Skeletal muscle cell (primary cell): ENCODE measurements at places on chromosomes 4 and X.

- DNase-seq = peak; percentile 10
Measured at GRCh38 chr4:41678086-41678816, 70.3 kb downstream of the PHOX2B start.

DNA sequence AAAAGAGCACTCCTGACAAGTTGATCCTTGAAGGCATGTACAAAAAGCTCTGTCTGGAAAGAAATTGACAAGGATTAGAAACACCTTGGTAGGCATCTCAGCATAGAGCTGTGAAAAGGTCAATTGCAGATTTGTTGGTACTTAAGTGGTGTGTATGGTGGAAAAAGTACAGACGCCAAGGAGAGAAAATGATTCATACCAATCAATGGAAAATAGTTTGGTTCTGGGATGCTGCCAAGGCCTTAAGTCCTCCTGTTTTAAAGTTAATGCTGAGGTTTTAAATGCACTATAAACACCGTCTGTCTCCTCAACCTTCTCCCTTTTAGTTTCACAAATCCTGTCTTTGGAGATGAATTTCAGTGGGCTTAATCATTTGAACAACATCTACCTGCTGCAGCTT is 524.1 kb downstream of the IL15 start:
- no peak for DNase-seq

GRCh38 chr4:5162909-5163508 is 111.7 kb downstream of the STK32B start:
- no peak for DNase-seq

- no peak for DNase-seq
Measured at GRCh38 chr4:89493367-89493766, 185.8 kb upstream of the GPRIN3 start.

DNA sequence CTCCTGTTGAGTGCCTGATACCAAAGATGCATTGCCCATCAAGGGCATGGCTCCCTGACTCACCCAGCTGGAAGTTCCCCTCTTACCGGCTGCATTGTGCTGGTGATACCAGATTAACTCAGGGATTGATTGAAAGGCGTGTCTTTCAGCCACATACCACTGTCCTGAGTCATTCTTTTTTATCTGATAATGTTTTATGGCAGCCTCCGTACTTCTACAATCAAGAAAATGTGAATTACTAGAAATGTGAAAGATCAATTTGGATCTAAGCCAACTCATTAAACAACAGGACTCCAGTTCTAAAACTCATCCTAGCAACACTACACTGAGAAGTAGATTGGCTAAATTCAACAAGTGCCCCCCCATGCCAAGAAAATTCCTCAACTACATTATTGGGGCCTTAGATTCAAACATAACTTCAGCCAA is 40.0 kb downstream of the TXK start:
- no peak for DNase-seq

DNA sequence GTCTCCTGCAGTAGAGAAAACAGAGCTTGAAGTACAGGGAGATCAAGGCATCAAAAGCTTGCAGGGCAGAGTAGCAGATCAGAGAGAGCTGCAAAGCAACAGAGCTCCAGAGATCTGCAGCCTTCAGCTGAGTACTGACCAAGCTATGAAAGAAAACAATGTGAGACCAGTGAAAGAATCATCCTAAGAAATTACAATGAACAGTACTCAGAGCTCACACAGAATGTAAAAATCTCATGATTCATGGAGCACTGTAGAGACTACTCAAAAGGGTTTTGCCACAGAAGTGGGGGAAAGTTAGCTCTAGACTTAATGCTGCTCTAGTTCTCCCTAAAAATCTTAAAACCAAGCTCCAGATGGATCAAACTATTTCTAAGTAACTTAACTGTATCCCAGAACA is 80.0 kb upstream of the MAB21L2 start:
- DNase-seq = peak; percentile 18

DNA sequence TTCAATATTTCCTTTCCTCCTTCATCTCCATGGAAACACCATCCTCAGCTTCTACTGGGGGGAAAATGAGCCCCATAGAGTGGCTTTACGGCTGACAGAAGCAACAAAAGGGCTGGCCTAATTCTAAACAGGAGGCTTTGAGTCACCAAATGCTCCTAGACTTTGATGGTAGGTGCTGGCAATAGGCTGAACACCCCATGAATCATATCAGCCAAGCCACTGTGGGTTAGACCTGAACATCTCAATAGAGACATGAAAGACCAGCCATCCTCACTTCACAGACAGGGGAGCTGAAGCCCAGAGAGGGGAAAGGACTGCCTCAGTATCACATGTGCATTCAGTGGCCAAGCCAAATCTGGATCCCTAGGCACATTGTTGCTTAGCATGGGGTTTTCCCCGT is 107.6 kb downstream of the AMER1 start:
- DNase-seq = no peak

DNA sequence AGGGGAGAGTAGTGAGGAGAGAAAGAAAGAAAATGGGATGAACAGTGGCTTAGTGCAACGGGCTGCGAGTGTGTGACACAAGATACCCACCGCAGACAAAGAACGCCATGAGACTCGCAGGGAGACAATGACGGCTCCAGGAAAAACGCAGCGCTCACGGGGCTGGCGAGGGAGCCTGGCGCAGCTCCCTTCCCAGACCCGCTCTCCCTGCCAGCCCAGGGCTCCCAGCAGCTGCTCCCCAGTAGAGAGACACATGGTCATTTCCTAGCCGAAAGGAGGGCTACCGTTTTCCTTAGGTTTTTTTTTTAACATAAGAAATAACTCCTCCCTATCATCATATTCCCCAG is 149.5 kb downstream of the MAML3 start:
- no peak for DNase-seq

DNA sequence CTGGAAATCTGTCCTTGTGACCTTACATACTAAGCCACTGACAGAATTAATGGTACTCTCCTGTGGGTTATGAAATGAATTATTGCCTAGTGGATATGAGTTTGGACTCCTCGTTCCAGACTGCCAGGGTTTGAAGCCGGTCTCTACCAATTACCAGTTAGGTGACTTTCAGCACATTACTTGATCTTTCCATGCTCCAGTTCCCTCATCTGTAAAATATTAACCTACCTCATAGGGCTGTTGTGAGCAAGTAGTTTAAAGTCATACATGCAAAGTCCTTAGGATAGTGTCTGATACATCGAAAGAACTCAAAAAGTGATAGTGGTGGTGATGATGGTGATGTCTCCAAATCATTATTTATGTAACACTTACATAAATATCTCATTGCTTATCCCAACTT is 373.5 kb upstream of the ARX start:
- no peak for DNase-seq

GRCh38 chr4:54365691-54366090 is 136.6 kb downstream of the PDGFRA start:
- DNase-seq = no peak

GRCh38 chr4:98374643-98375042 is 113.5 kb downstream of the RAP1GDS1 start:
- peak; percentile 48 for DNase-seq

GRCh38 chrX:31697294-31697916 is 625.6 kb upstream of the FTHL17 start:
- no peak for DNase-seq

GRCh38 chr4:22471999-22472461 is 43.8 kb downstream of the ADGRA3 start:
- DNase-seq = no peak

DNA sequence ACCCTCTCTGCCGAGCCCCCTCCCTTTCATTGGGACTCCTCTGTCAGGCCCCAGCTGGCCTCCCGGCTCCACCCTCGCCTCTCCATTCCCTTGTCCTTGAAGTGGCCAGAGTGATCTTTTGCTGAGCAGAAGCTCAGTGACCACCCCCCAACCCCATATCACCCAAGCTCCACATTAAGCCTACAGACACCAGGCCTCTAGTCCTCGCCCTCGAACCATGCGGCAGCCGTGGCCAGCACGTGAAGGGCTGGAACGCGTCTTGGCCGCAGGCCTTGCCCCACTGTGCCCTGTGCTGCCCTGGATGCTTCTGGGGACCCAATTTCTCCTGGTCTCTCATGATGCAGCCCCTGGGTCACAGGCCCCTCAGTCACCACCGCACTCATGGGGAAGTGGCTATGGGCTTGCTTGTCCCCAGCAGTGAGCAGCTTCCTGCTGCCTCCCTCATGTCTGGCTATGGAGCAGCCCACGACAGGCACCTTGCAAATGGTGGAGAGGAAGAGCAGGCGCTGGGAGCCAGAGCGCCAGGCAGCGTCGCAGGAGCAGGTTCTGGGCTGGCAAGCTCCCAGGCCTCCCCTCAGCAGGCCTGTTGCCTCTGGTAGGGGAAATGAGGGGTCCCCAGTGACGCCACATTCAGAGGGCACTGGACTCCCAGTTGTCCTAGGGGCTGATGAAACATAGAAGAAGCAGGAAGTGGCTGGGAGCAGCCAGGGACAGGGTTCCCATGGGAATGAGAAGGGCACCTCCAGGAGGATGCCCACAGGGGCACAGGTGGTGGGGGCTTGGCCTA is 757 bp upstream of the SRPK3 start:
- no peak for DNase-seq

- DNase-seq = peak; percentile 72
Measured at GRCh38 chr4:67929426-67929825, 33.9 kb downstream of the TMPRSS11A start.

DNA sequence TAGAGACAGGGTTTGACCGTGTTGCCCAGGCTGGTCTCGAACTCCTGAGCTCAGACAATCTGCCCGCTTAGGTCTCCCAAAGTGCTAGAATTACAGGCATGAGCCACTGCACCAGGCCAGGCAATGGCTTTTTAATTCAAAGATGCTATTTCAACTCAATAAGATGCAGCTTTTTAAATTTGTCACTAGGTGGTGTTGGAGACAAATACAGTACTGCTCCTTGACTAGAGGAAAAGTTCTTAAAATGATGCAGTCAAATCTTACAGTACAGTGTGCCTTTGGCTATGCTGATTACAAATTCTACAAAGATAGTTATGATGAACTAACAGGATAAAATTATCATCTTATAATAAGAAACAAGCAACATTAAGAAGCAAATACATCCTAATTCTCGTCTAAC is 441.1 kb downstream of the KCNIP4 start:
- peak; percentile 6 for DNase-seq

DNA sequence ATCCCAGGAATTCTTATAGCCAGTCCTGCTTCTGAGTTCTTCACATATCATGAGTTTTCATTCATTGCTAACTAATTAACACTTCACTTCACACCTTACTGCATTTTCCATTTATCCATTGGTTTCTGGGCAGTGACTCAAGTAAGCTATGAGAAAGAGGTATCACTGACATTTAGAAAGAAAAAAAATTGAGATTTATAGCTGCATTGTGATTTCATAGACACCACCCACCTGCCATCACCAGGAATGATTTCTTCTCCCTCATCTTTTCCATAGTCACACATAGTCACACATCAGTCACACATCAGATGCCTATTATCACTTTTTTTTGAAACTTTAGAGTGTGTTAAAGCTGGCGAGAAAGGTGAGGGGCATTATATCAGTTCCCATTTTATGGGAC is 121.8 kb downstream of the SLC39A8 start:
- DNase-seq = no peak

GRCh38 chrX:133709501-133709900 is 275.9 kb downstream of the GPC3 start:
- no peak for DNase-seq

DNA sequence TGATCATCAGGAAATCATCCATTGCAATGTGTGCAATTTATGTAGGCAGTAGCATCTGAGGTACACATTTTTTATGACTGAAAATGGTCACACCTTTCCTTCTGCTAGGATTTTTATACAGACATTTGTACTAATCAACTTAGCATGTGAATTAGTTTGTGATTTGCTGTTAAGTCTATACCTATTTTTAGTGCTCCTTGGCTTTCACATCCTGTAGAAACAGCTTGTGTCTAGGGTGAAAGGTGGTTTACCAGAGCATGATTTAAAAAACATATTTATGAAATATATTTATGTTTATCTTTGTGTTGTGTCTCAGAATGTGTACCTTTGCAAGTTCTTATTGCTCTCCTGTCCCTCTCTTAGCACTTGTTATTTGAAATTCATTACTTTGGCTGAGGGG is 916.0 kb downstream of the TECRL start:
- no peak for DNase-seq

DNA sequence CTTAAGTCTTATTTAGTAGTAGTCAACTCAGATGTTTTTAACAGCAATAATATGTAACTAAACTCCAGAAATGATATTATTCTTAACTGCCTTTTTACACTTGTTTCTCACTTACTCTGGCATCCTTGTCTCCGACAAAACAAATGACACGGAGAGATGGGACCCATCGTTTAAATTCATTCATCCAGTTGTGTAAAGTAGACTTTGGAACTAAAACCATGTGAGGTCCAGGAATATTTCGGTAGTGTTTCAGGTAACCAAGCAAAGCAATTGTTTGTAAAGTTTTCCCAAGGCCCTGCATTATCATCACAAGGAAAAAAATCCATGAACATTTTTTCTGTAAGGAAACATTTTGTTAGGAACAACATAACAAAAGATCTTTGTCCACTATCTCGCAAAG is 11.6 kb downstream of the SMARCA1 start:
- no peak for DNase-seq

DNA sequence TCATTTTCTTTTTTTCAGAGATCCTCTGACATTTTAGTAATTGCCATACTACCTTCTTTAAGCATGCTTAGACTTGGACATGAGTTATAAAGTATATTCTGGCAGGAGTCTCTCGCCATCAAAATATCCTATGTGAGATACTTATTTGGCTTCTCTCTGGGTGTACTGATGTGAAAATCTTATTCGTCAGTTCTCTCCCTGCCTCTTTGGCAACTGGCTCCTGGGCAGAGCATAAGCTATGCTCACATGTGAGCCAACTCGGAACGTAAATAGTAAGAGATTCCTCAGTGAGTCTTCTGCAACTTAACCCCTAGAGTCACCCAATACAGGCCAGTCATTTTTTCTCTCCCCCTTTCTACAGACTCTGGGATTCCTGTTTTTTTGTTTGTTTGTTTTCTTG is 91.6 kb downstream of the MAGEB17 start:
- no peak for DNase-seq

DNA sequence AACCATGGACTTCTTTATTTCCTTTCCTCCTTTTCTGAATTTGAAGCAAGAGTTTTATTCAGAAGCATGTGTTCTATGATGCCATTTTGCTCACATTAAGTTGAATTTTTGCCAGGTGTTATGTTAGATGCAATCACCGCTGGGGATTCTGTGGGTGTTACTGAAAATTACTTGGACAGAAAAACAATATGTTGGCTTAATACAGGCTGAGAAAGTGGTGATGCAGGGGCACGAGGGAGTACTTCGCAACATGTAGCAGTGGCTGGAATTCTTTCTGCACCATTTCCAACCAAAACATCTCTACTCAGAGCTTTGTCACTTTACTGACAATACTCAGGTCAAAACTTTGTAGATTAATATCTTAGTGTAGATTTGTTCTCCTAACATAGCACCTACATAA is 109.2 kb upstream of the PCDH18 start:
- DNase-seq = peak; percentile 95
